IPS DF 19.7 (cell line): ENCODE measurements at places on chromosomes 7 and 10.

DNA sequence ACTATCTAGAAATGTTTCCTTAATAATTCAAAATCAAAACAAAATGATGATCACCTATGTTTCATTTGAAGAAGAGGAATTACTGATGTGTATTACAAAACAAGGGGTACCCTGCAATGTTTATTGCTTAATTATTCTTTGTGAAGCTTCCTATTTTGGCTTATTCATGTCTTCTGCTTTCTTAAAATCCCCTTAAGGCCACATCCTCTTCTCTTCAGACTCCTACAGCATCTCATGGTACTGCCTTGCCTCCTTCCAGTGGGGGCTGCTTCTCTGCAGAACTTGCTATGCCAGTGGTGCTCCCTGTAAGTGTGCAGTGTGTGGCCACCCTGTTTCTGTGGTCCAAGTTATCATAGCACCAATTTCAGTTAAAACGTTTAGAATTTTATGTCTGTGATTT, 35.0 kb downstream of the CCDC146 start:
- DNase-seq = no peak

- no peak for DNase-seq
These were observed 630.6 kb downstream of the KCNMA1 start for GRCh38 chr10:77006836-77007511.

- DNase-seq = no peak
These were observed 15.3 kb upstream of the CHST12 start for GRCh38 chr7:2387897-2388636.

- no peak for DNase-seq
These were observed 1.6 kb downstream of the ZNF467 start for GRCh38 chr7:149771720-149772240.
